ENCODE measurements at places on chromosomes 3 and 15.

DNA sequence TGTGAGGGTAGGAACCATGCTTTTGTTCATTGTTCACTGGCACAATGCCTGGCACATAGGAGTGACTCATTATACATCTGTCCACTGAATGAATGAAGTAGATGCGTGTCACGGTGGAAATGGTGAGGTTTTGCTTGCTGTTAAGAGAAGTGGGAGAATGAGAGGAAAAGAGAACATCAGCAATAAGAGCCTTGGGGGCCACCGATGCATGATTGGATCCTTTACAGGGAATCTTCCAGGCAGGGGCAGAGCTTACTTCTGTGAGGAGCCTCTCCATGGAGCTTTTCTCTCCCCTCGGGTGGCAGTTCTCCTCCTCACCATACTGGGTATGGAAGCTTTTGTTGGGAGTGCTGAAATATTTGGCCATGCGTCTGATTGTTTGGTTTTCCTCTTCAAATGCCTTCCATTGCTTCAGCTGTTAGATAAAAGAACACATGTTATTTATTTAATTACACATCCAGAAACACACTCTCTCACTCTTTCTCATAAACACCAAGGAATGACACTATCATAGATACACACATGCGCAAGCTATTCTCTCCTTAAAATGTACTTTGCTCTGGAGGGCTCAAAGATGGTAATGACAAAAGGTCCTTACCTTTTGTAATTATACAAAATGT is 78.9 kb upstream of the GSK3B start:
- no peak for DNase-seq

- DNase-seq: no peak
Measured at GRCh38 chr15:69869291-69869690, 228.4 kb downstream of the TLE3 start.

DNA sequence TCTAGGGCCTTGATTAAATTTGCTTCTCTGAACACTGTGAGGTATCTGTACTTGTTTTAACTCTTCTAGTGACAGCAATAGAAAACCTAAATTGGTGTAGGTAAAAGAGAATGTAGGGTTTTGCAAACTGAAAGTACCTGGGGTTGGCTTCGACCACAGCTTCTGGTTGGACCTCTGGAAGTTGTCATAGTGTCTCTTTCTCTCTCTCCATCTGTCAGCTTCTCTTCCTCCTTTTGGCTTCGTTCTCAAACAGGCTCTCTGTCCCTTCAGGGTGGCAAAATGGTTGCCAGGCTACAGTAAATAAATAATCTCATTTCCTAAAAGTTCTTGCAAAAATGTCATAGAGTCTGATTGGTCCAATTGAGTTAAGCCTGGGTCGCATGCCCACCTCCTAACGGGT is 149.3 kb upstream of the CTDSPL start:
- DNase-seq: no peak

DNA sequence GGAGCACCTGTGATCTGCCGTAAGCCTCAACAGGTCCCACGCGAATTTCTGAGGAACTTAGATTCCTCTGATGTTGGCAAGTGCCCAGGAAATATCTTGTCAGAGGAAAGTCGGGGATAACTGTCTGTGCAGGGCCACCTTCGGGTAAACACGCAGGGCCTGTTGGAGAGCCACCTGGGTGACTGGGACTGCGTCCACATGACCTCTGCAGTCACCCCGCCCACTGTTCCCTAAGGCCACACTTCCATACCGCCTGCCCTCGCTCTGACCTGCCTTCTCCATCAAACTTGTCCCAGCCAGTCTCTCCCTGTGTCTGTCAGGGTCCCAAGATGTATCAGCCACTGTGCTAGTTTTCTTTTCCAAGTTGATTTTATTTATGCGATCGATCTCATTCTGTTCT is 28.7 kb downstream of the BFSP2 start:
- DNase-seq: no peak

DNA sequence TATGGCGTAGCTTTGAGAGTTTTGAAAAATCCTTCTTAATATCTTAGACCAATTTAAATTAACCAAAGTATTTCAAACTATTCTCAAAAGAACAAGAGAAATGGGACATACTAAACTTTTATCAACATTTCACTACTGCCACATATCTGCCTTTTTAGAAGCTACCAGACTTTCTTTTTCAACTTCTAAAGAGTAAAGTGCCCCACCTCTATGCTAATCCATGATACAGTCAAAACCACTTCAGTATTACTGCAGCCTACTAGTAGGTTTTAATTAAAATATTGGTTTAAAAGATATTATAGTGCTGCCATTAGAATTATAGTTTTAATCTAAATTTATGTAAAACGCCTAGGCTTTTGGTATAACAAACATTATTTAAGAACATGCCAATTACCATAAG is 15.1 kb downstream of the HERC1 start:
- no peak for DNase-seq

DNA sequence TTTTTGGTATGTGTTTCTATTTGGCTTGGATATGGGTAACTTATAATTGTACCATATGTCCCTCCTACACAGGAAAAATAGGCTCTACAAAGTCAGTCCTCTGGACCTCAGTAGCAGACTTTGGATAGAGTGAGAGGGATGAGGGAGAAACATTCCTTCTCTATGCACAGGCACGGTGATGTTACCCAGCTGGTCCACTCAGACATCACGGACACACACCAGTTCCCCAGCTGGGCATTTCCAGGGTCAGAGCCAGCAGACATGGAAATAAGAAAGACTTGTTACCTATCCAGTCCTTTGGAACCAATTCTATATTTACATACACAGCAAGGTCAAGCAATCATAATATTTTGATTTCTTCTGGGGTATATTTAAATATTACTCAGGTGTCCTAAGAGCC is 433.1 kb upstream of the KCNMB2 start:
- no peak for DNase-seq

DNA sequence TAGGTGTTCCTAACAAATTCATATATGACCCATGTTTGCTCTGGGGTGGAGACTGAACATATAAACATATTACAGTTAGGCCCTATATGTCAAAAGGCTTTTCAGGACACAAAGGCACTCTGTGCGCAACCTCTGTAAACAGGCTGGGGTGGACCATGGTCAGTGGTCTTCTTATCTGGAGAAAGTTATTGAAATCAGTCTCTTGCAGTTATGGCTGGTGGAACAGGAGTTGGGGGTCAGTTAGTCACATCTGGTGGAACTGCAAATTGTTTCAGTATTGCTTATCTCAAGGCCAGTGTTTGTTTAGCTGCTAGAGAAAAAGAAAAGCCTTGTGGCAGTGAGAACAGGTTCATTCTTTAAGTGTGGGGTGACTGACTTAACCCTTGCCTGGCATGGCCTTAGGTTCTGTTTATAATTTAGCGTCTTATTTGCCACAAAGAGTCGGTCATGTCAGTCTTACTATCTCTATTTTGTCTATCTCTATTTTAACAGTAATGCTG is 5.9 kb upstream of the GP9 start:
- no peak for DNase-seq

- DNase-seq: no peak
Measured at GRCh38 chr3:174408310-174408709, 450.8 kb upstream of the NAALADL2 start.

- no peak for DNase-seq
Measured at GRCh38 chr15:84598993-84599392, 1.8 kb upstream of the ZSCAN2 start.

DNA sequence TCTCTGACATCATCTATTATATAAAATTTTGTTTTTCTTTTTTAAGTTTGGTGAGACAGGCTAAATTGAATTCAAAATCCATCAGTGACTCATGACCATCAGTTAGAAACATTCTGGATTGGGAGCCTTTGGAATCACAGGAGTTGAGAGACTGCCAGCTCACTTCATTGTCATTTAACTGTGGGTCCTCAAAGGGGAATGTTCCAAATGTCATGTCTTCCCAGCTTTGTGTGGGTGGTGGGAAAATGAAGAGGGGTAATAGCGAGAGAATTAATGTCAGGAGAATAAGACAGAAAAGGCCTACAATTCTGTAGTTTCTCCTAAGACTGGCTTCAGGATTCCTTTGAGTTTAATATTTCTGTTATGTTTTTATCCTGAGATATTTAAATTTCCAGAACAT is 1051.9 kb downstream of the FHIT start:
- no peak for DNase-seq

- no peak for DNase-seq
Measured at GRCh38 chr3:144275005-144275404, 303.4 kb downstream of the DIPK2A start.

DNA sequence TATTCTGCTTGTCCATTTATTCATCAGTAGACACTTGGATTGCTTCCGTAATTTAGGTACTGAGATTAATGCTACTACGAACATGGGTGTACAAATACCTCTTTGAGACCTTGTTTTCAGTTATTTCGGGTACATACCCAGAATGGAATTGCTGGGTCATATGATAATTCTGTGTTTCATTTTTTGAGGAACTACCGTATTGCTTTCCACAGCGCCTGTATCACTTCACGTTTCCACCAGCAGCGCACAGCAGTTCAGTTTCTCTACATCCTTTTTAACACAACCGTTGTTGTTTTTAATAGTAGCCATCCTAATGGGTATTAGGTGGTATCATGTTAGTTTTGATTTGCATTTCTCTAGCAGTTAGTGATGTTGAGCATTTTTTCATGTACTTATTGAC is 9.5 kb downstream of the PAK2 start:
- DNase-seq: no peak

DNA sequence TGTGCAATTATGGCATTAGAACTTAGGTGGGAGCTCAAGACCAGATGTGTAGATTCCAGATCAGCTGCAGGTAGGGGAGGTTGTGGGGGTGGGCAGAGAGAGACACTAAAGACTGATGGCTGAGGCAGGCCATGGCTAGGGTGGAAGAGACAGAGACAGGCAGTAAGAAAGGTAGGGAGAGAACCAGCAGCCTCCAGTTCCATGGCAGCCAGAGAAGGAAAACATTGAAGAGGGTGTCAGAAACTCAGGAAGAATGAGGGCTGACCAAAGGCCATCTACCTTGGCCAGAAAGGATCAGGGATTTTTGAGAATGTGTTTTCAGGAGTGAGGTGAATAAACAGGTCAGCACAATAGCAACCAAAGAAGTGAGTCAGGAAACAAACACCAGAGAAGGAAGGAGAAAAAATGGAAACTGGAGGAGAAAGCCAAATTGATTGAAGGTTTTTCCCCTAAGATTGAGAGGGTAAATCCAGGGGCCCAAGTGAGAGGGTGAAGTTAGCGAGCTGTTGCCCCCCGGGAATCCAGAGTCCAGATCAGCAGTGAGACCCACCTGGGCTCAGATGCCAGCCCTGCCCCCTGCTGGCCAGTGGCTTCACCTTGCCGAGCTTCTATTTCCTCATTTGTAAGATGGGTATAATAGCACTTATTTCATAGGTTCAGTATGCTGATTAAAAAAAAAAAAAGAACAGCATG is 41.0 kb downstream of the ABHD2 start:
- DNase-seq: no peak

GRCh38 chr3:109154979-109155378 is 18.5 kb downstream of the C3orf85 start:
- DNase-seq: no peak

- no peak for DNase-seq
Measured at GRCh38 chr3:64985072-64985471, 297.3 kb upstream of the ADAMTS9 start.

- DNase-seq: no peak
Measured at GRCh38 chr3:8865697-8866096, 96.3 kb upstream of the OXTR start.

DNA sequence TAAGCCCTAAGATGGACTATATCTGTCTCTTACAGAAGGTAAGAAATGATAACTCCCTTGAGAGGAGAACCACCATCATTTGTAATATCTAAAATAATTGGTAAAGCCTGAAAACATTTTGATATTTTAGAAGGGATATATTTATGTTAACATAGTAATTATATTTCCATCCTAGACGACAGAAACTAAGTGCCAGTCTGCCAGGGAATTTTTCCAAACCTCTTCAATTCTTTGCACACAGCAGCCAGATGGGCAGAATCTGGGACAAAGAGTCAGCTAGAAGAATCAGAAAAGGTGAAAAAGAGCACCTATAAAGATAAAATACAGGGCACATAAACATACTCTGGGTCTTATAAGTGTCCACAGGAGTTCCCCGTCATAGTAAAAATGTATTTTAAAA is 70.0 kb upstream of the CBLB start:
- DNase-seq: no peak

- DNase-seq: no peak
Measured at GRCh38 chr3:38190481-38190881, 25.1 kb downstream of the OXSR1 start.

- DNase-seq: no peak
Measured at GRCh38 chr3:28243424-28244106, 2.1 kb downstream of the CMC1 start.

- no peak for DNase-seq
Measured at GRCh38 chr3:42612928-42613327, 12.4 kb downstream of the NKTR start.

GRCh38 chr3:132787616-132788300 is 65.5 kb upstream of the NPHP3 start:
- no peak for DNase-seq

DNA sequence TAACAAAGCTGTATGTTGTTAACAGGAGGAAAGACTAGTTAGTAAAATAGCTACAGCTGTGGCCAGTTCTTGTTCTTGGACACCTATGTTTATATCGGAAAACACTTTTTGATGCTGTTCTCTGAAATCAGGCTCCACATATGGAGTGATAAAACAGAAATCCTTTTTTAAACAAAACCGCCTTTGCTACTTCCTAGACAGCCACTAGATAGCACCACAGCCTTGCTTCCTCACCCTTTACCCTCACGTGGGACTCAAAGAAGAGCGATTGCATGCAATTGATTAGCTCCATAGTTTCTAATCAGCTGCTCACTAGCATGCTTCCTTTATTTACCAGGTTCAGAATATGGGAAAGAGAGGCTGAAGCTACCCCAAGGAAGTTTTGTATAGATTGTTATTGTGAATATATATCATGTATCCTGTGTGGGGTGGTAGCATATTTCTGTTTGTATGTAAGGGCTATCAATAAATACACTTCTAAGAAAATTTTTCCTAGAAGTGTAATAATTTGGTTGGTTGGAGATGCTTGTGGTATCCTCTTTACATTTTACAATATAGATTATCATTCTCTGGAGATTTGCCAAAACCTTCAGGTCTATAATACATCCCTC is 4.3 kb upstream of the MTFMT start:
- no peak for DNase-seq

DNA sequence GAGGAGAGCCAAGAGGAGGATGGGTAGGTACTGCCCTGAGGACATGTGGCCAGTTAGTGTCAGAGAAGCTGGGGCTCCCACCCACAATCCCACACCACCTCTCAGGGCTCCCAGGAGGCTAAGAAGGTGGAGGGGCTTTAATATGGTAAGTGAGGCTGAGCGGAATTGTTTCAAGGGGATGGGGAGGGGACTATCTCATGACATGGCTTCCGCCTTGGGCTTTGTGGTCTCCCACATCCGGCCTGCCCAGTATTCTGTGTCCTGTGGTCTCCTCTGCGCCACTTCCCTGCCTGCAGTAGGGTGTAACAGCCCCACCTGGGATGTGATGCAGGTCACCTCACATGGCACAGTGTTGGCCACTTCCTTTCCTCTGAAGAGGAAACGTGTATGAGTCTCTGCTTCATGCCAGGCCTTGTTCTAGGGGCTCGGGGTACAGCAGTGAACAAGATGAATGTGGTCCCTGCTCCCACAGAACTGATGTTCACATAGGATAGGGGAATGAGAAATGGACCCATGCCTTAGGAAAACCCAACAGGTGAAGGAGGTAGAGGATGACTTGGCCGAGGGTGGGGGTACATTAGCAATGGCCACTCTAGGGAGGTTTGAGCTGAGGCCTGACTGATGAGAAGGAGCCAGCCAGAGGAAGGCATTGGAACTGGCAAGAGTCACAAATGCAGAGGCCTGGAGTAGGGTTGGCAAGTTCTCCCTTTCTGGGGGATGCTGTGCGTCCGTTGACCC is 3.2 kb downstream of the NEIL1 start:
- no peak for DNase-seq

GRCh38 chr3:194244167-194244566 is 107.0 kb downstream of the CPN2 start:
- no peak for DNase-seq
